ENCODE measurements at places on chromosomes 1 and 21.

DNA sequence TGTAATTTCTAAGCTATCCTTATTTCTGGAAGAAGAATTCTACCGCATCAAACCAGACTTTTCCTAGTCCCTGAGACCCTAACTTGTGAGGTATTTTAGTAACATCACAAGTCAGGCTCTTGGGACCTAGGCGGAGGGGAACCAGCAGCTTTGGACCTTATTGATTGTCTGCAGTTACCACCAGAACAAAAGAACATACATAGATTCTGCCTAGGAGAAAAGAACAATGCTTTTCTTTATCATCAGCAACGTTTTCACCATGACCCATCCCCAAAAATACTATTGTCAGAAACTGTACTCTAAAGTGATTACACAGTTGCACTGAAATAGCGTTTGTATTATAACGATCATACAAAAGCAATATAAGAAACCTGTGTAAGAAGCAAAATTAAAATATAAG is 860.4 kb downstream of the USP25 start:
- no peak for DNase-seq

- no peak for DNase-seq
Measured at GRCh38 chr1:230117694-230118093, 50.7 kb downstream of the GALNT2 start.

DNA sequence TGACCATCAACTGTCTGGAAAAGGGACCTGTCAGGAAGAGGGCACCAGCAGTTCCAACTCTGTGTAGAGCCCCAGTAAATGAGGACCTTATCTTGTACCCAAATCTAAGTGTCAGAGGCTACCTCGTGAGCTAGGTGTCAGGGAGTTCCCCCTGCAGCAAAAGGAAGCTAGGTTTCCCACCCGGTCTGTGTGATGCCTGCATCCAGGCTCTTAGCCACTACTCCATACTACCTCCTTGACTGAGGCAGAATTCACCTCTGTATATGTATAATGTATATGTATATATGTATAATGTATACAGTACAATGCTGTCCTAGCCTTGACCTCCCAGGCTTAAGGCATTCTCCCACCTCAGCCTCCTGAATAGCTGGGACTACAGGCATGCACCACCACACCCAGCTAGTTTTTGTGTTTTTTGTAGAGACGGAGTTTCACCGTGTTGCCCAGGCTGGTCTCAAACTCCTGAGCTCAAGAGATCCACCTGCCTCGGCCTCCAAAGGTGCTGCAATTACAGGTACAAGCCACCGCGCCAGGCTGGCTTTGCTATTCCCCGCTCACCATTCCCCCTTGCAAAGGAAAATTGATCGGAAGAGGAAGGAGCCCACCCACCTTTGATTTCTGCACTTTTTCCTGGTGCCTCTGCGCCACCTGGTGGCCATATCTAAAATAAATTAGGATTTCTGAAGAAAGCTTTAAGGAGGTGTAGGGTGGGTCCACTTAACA is 15.7 kb upstream of the LUZP1 start:
- DNase-seq: no peak

DNA sequence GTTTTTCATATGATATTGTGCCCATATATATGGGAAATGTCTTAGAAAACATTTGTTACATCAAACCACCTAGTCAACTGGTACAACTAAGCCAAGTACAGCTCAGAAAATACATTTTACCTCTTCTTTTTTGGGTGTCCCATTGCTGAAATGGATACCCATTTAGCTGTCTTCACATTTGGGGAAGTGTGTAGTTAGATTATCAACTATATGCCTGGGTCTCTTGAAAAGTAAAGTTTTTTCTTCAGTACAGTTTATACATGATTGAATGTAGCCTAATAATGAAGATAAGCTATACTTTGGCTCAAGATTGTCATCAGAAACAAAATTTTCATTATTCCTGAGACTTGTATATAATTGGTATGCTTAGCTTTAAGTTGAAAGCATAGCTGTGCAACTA is 2.0 kb downstream of the AGO3 start:
- DNase-seq: no peak

DNA sequence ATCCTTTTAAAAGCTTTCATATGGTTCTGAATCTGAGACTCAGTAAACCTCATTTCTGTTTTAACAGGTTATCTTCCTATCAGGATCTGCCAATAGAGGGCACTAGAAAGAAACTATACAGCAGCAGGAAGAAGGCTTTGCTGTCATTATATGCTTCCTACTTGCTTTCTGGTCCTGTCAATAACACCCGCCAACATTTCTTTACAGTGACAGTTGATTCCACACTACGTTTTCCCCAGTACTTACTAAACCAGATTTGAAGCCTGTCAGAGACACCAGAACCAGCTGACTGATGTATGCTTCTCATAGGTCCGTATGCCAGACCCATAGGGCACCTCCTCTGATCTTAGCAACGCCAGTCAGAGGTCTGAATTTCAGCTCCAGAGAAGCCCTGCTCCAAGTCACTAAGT is 341.0 kb upstream of the NEGR1 start:
- DNase-seq: peak; percentile 45

GRCh38 chr1:168719306-168720111 is 9.5 kb downstream of the DPT start:
- no peak for DNase-seq

- DNase-seq: no peak
Measured at GRCh38 chr1:159318784-159319551, 16.8 kb downstream of the FCER1A start.

GRCh38 chr1:191350938-191351337 is 807.3 kb upstream of the RGS18 start:
- DNase-seq: no peak
